DMS153 (cell line): ENCODE measurements at places on chromosomes 11 and 22.

DNA sequence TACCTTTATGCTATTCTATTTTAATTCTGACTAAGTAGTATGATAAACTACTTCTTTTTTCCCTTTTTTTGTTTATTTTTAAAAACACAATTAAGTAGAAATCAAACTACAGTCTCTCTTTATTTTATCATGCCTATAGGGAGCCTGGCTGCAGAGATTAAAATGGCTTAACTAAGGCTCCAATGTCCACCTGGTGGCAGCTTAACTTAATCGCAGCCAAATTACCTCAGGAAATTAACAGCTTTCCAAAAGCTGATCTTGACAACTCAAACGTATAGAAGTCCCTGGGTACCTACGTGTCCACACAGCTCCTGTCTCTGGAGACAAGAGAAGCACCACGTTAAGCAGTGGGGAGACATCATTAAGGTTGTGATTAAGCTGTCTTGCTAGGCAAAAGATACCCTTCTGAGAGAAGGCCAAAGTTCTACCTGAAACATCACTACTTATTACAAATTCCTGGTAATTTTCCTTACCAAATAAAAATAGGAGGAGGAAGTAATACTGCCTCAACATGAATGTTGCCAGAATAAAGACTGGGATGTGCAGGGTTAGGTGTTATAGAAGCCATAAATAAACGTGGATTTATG is 63.2 kb upstream of the SNX19 start:
- DNase-seq: no peak

DNA sequence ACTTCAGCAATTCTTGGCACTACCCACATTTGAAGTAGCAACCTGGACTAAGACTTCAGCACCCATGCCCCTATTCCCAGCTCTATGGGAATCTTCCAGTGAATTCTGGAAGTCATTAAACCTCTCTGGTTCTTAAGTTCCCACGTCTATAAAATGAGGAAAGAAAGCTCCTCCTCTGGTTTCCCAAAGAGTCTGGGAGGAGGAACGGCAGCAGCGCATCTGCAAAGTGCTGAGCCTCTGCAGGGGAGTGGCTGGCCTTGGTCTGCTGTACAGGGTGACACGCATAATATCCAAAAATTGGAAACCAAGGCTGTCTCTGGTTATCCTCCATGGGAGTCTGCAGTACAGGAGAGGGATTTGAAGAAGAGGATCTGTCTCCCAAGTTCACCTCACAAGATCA is 73.6 kb upstream of the TP53I11 start:
- no peak for DNase-seq

- no peak for DNase-seq
Measured at GRCh38 chr11:75223954-75224643, 16.5 kb upstream of the TPBGL start.

- DNase-seq: no peak
Measured at GRCh38 chr11:57680552-57680874, 12.6 kb downstream of the ZDHHC5 start.

GRCh38 chr22:26450453-26451185 is 21.6 kb downstream of the ASPHD2 start:
- no peak for DNase-seq

GRCh38 chr11:75339685-75340409 is 11.6 kb downstream of the ARRB1 start:
- no peak for DNase-seq

- peak; percentile 73 for DNase-seq
Measured at GRCh38 chr22:48886604-48887393, 940.9 kb downstream of the BRD1 start.

- no peak for DNase-seq
Measured at GRCh38 chr11:95723361-95723942, 66.1 kb downstream of the FAM76B start.

DNA sequence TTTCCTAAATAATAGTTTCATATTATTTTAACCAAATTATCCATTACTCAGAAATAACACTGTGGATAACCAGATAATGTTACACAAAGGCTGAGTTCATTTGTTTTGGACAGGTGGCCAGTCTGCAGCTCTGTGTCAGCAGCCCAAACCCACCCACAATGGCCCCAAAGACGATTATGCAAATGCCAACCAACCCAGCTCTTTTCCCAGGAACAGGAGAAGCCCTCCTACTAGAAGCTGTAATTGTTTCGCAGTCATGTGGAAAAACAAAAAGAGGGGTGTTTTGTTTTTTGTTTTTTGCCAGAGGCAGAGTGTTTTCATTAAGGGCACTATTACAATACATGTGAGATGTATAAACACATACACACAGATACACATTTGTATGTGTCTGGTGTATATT is 102.1 kb downstream of the FCHSD2 start:
- DNase-seq: no peak

DNA sequence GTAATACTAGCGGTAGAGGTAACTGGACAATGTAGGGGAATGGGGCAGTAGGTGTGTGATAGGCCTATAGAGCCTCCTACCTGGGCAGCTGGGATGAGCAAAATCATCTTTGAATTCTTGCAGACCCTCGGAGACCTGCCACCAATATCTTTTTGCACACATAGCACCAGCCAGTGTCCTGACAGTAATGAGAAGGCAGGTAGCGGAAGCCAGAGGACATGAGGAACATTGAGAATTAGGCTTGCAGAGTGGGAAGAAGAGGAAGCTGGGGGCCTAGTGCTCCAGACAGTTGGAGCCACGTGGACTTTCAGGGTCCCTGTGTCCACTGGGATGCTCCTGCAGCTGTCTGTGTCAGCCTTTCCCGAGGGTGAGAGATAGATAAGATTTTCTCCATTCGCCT is 17.2 kb upstream of the SYT13 start:
- DNase-seq: no peak

DNA sequence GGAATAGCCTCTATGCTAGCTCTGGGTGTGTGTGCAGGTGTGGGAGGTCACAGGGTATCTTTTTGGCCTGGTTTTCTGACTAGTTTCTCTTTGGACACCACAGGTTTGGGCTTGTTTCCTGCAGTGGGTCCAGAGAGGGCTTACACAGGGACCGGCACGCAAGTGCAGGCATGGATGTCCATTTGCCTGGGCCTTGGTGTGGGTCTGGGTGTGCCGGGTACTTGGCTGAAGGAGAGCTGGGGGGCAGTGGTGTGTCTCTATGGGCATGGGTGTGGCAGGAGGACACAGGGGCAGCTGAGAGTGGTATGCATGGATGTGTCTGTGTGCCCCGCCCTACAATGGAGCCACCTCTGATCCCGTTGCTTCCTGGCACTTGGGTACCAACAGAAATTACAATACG is 7.5 kb upstream of the KCNJ11 start:
- no peak for DNase-seq

GRCh38 chr11:35487532-35488078 is 37.8 kb downstream of the PAMR1 start:
- no peak for DNase-seq

GRCh38 chr11:32641361-32641760 is 57.7 kb downstream of the EIF3M start:
- DNase-seq: no peak
